ENCODE measurements at places on chromosomes 13 and 19.

- DNase-seq: no peak
- no peak overlapping the region for H3K4me3 ChIP-seq
- H3K4me1 ChIP-seq: peaks cover 35% of the 10 kb centered on the region
- no peaks in the 10 kb centered on the region for H3K36me3 ChIP-seq
Measured at GRCh38 chr13:24196593-24197197, 36.2 kb downstream of the SPATA13 start.

DNA sequence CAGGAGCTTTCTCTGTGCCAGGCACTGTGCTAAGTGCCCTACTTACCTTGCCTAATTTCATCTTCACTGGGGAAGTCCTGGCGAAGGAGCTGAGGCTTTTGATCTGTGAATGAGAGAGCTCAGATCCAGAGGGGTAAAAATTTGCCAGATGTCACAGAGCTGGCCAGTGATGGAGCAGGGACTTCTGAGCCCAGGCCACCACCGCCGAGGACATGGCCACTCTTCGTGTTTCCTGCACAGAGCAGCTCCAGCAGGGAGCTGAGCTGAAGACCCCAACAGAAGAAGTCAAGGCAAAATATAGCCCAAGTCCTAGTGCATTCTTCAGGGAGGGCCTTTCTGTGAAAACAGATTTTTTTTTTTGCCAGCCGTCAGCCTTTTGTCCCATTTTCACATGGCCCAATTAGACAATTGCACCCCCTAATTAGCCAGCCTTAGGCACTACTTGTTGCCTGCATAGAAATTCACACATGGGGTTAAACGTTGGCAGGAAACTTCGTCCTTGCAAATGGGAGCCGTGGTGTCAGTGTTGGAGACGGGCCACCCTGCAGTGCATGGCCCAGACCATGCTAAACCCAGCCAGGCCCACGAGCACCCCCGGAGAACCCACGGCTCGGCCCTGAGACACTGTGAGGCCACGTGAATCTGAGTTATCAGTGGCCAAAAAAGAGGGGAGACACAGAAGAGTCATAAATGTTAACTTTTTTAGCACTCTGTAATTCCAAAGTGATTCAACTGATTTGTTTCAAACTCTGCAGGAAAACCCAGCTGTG, 7.8 kb downstream of the ZNF536 start:
- H3K4me3 ChIP-seq: no peak overlapping the region
- no peaks in the 10 kb centered on the region for H3K36me3 ChIP-seq
- peaks cover 13% of the 10 kb centered on the region for H3K4me1 ChIP-seq
- H3K27ac ChIP-seq: no peak overlapping the region

GRCh38 chr19:13834244-13835069, 39.2 kb downstream of the ZSWIM4 start:
- H3K36me3 ChIP-seq: peaks cover 3% of the 10 kb centered on the region
- no peaks in the 10 kb centered on the region for H3K27me3 ChIP-seq

GRCh38 chr19:41739361-41739760, 16.0 kb upstream of the CEACAM6 start:
- H3K4me3 ChIP-seq: no peak overlapping the region
- H3K27me3 ChIP-seq: peaks cover 9% of the 10 kb centered on the region
- H3K27ac ChIP-seq: no peak overlapping the region

DNA sequence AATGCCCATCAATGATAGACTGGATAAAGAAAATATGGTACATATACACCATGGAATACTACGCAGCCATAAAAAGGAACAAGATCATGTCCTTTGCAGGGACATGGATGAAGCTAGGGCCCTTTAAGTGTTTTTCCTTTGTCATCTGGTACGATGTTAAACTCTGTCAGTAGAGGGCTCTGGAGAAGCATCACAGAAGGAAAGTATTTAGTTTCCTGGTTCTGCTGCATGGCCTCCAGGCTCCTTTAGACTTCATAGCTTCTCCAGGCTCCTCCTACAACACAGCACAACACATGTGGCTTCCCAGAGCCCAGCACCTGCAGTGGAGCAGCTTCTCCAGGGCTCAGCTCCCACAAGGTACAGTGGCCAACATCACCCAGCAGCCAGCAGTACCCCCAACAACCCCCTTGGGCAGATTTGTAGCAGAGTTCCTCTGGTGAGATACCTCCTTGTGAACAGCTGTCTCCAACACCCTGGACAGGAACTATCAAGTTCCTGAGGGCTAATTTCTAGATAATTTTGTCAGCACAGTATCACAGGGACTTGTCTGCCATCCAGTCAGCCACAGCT, 63.4 kb downstream of the KCTD12 start:
- H3K27me3 ChIP-seq: no peaks in the 10 kb centered on the region
- peaks cover 6% of the 10 kb centered on the region for H3K4me1 ChIP-seq
- peaks cover 2% of the 10 kb centered on the region for H3K36me3 ChIP-seq
- no peak overlapping the region for H3K4me3 ChIP-seq

GRCh38 chr13:31045286-31046081, 113.0 kb downstream of the TEX26 start:
- peaks cover 5% of the 10 kb centered on the region for H3K4me1 ChIP-seq
- DNase-seq: no peak
- H3K36me3 ChIP-seq: no peaks in the 10 kb centered on the region
- H3K4me3 ChIP-seq: no peak overlapping the region
- H3K27ac ChIP-seq: no peak overlapping the region

DNA sequence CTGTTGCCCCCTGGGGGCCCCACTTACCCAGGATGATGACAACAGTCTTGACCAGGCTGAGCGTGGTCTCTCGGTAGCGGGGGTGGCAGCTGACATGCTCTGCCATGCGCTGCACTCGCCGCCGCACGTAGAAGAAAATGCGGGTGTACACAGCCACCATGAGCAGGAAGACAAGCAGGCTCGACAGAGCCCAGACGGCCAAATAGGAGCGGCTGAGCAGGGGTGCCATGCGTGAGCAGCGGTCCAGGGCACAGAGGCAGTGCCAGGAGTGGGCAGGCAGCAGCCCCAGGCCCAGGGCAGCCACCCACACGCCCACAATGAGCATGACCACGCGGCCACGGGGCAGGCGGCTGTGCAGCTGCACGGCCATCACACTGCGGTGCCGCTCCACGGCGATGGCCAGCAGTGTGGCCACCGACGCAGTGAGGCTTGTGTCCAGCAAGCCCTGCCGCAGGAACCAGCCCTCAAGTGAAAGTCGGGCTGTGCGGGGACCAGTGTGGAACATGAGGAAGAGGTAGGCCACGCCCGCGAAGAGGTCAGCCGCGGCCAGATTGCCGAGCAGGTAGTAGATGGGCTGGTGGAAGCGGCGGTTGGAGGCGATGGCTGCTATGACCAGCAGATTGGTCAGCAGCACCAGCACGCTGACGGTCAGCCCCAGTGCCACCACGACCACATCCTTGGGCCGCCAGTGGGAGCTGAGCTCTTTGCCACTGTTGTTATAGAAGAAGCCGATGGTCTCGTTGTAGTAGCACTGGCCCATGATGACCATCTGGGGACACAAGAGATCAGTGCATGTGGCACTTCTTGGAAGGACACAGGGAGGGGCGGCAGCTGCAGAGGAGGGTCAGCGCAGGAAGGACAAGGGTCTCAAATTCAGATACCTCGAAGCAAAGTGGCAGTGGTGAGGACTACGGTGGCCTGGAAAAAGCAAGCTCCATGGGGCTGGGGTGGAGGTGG, 1.2 kb downstream of the LPAR2 start:
- peaks cover 17% of the 10 kb centered on the region for H3K4me1 ChIP-seq
- peak overlapping the region; percentile 90 for H3K4me3 ChIP-seq
- H3K27me3 ChIP-seq: no peaks in the 10 kb centered on the region
- H3K27ac ChIP-seq: no peak overlapping the region
- no peak for DNase-seq

DNA sequence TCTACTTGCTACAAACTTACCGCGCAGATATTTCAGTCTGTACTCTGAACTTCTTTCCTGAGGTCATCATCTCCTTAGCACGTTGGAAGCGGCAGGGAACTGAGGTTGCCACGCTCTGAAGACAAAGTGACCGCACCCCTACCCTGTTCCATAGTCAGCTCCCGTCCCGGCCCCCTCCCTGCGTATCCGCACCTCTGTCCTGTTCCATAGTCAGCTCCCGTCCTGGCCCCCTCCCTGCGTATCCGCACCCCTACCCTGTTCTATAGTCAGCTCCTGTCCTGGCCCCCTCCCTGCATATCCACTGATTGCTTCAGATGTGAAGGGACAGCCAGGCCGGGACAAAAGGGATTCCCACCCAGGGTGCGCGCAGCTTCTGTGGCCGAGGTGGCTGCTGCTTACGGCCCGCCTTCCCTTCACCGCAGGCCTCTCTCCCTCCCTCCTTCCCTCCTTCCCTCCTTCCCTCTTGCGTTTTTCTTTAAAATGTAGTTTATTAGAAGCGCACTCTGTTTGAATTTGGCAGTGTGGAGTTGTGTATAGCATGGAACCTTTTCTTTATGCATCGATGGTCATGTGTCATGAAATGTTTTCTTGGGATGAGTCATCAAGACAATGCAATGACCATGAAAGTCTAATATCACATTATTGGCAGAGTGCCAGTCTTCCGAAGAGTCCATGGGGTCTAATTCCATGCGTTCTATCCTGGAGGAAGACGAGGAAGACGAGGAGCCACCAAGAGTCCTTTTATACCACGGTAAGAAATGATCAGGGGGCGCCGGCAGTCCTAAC, 21.9 kb upstream of the NDUFS7 start:
- no peak overlapping the region for H3K4me3 ChIP-seq
- no peak for DNase-seq
- H3K27ac ChIP-seq: no peak overlapping the region
- H3K36me3 ChIP-seq: peaks cover 73% of the 10 kb centered on the region
- H3K27me3 ChIP-seq: no peaks in the 10 kb centered on the region

DNA sequence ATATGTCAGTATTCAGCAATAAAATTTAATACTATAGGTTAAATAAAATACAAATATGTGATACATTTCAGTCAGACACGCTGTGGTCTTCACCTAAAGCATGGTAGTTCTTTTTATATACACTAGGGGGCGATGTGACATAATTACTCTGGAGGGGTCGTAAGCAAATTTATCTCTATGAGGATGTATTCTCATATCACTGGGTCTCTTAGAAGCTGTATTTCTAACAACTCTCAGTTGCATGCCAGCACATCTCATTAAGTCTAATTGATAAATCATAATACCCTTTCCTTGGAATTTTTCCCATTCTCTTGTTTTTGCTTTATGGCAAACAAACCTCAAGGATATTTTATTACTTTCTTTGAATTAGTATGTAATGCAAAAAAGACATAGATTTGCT, 3.9 kb upstream of the PCDH17 start:
- no peak for DNase-seq
- peaks cover 55% of the 10 kb centered on the region for H3K27me3 ChIP-seq
- H3K4me1 ChIP-seq: peaks cover 36% of the 10 kb centered on the region

GRCh38 chr19:22901431-22902130, 69.5 kb downstream of the ZNF723 start:
- DNase-seq: no peak
- no peak overlapping the region for H3K4me3 ChIP-seq
- no peaks in the 10 kb centered on the region for H3K4me1 ChIP-seq
- H3K27me3 ChIP-seq: peaks cover 11% of the 10 kb centered on the region
- H3K27ac ChIP-seq: no peak overlapping the region

DNA sequence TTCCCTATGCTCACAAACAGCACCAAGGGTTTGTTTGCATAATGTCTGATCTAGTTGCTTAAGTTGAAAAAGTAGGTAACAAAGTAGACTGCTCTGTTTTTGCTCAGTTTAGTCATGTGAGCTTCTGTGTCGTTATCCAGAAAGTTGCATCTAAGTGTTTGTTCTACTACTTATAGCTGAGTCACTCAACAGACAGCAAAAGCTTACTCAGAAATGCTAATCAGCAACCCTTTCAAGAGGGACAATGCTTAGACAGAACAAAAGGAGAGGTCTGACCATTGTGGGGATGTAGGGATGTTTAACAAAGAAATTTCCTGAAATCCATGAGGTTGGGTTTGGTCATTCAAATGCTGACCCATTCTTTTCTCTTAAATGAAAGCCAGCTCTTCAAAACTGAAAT, 106.4 kb downstream of the ATP8A2 start:
- H3K4me3 ChIP-seq: no peak overlapping the region
- H3K27me3 ChIP-seq: no peaks in the 10 kb centered on the region
- H3K27ac ChIP-seq: peak overlapping the region; percentile 43
- H3K4me1 ChIP-seq: peaks cover 15% of the 10 kb centered on the region
- H3K36me3 ChIP-seq: peaks cover 23% of the 10 kb centered on the region

GRCh38 chr19:48560095-48560530, 8.1 kb downstream of the SULT2B1 start:
- peak; percentile 48 for DNase-seq
- H3K4me1 ChIP-seq: peaks cover 13% of the 10 kb centered on the region
- H3K27me3 ChIP-seq: no peaks in the 10 kb centered on the region
- no peaks in the 10 kb centered on the region for H3K36me3 ChIP-seq
- no peak overlapping the region for H3K27ac ChIP-seq
- no peak overlapping the region for H3K4me3 ChIP-seq

DNA sequence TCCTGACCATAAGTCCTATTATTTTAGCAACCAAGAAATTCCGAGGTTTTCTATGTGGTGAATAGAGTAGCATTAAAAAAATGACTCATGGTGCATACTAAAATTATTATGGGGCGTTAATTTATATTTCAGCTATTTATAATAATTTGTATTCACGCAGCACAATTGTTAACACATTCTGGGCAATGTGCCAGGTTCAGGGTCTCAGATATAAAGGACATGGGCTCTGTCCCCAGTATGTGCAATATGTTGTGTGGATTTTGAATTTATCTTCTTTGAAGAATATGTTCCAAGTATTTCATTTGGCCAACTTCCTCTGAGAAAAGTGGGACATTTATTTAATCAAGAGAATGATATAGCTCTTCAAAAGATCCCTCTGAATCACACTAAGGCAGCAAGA, 1434.7 kb upstream of the PRR20A start:
- H3K36me3 ChIP-seq: no peaks in the 10 kb centered on the region
- no peaks in the 10 kb centered on the region for H3K27me3 ChIP-seq
- DNase-seq: no peak
- H3K4me1 ChIP-seq: peaks cover 9% of the 10 kb centered on the region
- H3K4me3 ChIP-seq: no peak overlapping the region
- no peak overlapping the region for H3K27ac ChIP-seq
